ENCODE measurements at places on chromosomes 16 and 17. TPM values are rescaled to one million over a fixed set of nuclear protein-coding genes. Genes with fewer than 3 reads are reported as not detected.

The TAT gene
- total RNA-seq = not detected

The MEAK7 gene
- total RNA-seq = 6.4 TPM

The ALOX12 gene
- total RNA-seq = not detected

The ZG16B gene
- not detected for total RNA-seq

The SPNS3 gene
- total RNA-seq = not detected

The SLC22A31 gene
- total RNA-seq = not detected

The C17orf67 gene
- 1.7 TPM for total RNA-seq

The PGP gene
- total RNA-seq = 9.5 TPM

The EPX gene
- not detected for total RNA-seq

The NRN1L gene
- total RNA-seq = 3.0 TPM

The TBX21 gene
- total RNA-seq = 4.6 TPM

The PDE6G gene
- 2.9 TPM for total RNA-seq

The UBE2I gene
- 61.6 TPM for total RNA-seq

The APOH gene
- not detected for total RNA-seq

The NPIPB2 gene
- total RNA-seq = 5.5 TPM

All from omental fat pad (tissue), 4 donors.